ENCODE measurements at places on chromosomes 2 and 18. TPM values are rescaled to one million over a fixed set of nuclear protein-coding genes. Genes with fewer than 3 reads are reported as not detected.

DNA sequence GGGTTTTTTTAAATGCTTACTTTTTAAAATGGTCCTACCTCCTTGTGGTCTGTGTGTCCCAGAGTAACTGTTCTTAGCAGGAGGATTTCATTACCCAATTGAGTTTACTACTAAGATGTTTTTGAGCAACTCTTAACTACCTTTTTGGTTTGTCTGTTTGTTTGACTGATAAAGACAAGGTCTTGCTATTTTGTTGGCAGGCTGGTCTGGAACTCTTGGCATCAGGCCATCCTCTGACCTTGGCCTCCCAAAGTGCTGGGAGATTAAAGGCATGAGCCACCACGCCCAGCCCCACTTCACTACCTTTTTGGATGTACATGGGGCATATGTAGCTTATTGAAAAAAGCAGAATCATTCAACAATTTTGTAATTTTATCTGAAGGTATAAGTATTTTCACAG, 14.9 kb downstream of the MRPS9 start:
- H3K36me3 ChIP-seq: no peaks in the 10 kb centered on the region
- H3K4me3 ChIP-seq: no peak overlapping the region
- no peaks in the 10 kb centered on the region for H3K4me1 ChIP-seq
- no peak overlapping the region for H3K27ac ChIP-seq

DNA sequence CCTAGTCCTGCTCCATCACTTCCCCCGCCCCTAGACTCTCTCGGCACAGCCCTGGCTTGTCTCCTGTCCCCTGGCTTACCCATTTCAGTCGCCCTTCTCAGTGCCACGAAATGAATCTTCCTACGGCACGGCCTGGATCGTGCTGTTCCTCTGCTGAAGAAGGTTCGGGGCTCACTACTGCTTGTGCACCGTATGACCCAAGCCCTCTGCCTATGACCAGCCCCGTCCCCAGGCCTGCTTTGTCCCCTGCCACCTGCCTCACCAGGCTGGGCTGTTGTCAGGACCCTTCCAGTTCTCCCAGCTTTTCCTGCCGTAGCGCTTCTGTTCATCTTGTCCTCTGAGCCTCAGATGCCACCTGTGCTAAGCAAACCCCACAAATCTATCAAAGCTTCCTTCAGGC, 13.9 kb downstream of the CHMP1B start:
- DNase-seq: no peak
- no peaks in the 10 kb centered on the region for H3K27me3 ChIP-seq
- H3K4me3 ChIP-seq: no peak overlapping the region
- no peak overlapping the region for H3K27ac ChIP-seq

PROM2 gene
- 0.26 TPM for total RNA-seq

CYP26B1 gene
- 0.51 TPM for total RNA-seq

DNA sequence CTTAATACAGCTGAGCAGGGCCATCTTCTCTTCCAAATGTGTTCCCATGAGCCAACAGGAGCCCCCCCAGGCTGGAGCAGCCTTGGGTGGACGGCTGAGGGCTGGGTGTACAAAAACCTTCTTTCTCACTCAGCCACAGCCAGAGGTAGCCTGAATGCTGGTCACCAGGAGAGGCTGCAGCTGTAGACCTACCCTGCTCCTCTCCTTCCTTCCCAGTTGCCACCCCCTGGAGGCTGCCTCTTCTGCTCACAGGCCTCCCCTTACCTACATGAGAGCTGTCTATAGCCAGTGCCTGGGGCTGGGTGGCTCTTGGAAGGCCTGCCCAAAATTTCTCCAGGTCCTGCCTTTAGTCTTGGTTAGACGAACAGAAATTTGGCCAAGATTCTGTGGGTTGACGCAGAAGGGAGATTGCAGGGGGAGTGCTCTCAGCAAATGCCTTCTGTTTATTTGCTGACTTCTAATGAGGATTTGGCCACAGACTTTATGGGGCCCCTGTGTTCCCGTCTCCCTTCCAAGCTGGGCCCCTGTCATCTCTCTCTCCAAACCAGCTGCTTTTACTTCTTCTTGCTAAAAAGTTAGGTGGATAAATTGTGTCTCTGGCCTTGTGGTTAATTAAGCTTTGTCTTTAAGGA, 18.3 kb downstream of the CELF4 start:
- H3K4me3 ChIP-seq: no peak overlapping the region
- no peak for DNase-seq
- H3K27ac ChIP-seq: no peak overlapping the region
- H3K36me3 ChIP-seq: no peaks in the 10 kb centered on the region
- no peaks in the 10 kb centered on the region for H3K27me3 ChIP-seq

COL5A2 gene
- 253 TPM for total RNA-seq

DNA sequence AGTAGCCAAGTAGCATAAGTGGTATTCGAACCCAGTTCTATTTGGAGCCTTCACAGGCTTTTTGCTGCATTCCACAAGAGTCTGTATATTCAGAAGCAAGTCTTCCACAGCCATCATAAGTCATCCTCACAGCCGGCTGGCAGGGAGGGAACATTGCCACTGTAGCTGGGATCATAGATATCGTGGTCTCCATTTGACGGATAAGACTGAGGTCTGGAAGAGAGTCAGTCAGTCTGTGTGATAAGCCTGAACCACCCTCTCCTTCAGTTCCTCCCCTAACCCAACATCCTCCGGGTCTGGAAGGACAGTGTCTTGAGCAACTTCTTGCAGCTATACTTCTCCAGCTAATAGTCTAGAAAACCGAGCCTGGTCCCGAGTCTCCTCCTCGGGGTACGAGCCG, 17.0 kb upstream of the C1QL2 start:
- DNase-seq: no peak
- H3K4me1 ChIP-seq: no peaks in the 10 kb centered on the region
- H3K36me3 ChIP-seq: no peaks in the 10 kb centered on the region

GRCh38 chr2:122263746-122264145, 508.3 kb downstream of the TSN start:
- H3K4me3 ChIP-seq: no peak overlapping the region
- no peak overlapping the region for H3K27ac ChIP-seq
- DNase-seq: no peak
- H3K27me3 ChIP-seq: no peaks in the 10 kb centered on the region
- no peaks in the 10 kb centered on the region for H3K36me3 ChIP-seq

- no peak for DNase-seq
- H3K27me3 ChIP-seq: no peaks in the 10 kb centered on the region
- H3K4me3 ChIP-seq: no peak overlapping the region
- H3K36me3 ChIP-seq: no peaks in the 10 kb centered on the region
These were observed 34.3 kb upstream of the CD226 start for GRCh38 chr18:69981948-69982347.

DNA sequence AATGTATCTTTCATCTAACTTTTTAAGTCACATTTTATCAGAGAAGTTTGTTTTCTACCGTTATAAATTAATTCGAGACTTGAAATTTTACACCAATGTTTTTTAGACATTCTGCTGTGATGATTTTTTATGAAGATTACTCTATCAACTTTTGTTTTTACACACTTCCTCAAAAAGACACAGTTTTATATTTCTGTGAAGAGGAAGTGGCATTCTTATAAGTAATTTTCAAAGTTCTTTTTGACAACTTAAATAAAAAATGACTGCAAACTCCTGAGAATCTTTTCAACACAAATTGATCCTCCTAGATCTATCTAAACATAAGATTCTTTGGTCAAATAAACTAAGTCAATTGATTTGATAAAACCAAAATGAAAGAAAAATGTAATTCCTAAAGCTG, 13.7 kb downstream of the ANKRD44 start:
- no peak for DNase-seq
- no peak overlapping the region for H3K27ac ChIP-seq
- no peaks in the 10 kb centered on the region for H3K27me3 ChIP-seq
- no peaks in the 10 kb centered on the region for H3K36me3 ChIP-seq
- H3K4me3 ChIP-seq: no peak overlapping the region

- H3K27me3 ChIP-seq: peaks cover 21% of the 10 kb centered on the region
- H3K4me1 ChIP-seq: peaks cover 7% of the 10 kb centered on the region
- no peaks in the 10 kb centered on the region for H3K36me3 ChIP-seq
- no peak for DNase-seq
These were observed 2.1 kb upstream of the CACNB4 start for GRCh38 chr2:152100961-152101360.

TXNDC2 gene
- not detected for total RNA-seq

PLCL1 gene
- total RNA-seq: 0.83 TPM

All from fibroblast of lung (primary cell).